Sigmoid colon (tissue), 7 donors: ENCODE measurements at places on chromosomes 11 and 22. TPM values are rescaled to one million over a fixed set of nuclear protein-coding genes. Genes with fewer than 3 reads are reported as not detected.

Gene HIC2
- 4.2 TPM for total RNA-seq

Gene CELSR1
- 0.82 TPM for total RNA-seq

GRCh38 chr11:102223859-102224258 is 93.4 kb upstream of the BIRC3 start:
- no peak overlapping the region for H3K4me3 ChIP-seq
- H3K36me3 ChIP-seq: peaks cover 6% of the 10 kb centered on the region
- H3K4me1 ChIP-seq: peaks cover 17% of the 10 kb centered on the region
- DNase-seq: no peak
- H3K27me3 ChIP-seq: no peaks in the 10 kb centered on the region
- peak overlapping the region; percentile 13 for H3K27ac ChIP-seq

DNA sequence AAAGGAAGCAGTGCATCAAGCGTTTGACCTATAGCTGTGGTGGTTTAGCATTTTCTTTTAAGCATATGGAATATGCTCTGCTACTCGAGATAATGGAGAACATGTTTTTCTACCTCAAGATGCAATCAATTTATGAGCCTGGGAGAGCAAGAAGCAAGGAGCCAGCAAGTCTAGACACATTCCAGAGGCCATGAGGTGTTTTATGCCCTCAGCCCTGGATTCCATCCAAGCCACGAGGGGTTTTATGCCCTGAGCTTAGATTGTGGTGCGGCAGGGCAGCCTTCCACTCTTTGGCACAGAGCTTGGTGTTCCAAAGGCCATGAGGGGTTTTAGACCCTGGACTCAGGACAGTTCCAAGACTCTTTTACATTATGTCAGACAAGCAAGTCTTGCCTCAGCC is 11.7 kb upstream of the DNAJB13 start:
- no peaks in the 10 kb centered on the region for H3K27me3 ChIP-seq
- H3K36me3 ChIP-seq: no peaks in the 10 kb centered on the region
- H3K4me3 ChIP-seq: no peak overlapping the region
- no peak for DNase-seq
- no peak overlapping the region for H3K27ac ChIP-seq

Gene TTC36
- 3.3 TPM for total RNA-seq

Gene TMEM121B
- total RNA-seq: 0.49 TPM

DNA sequence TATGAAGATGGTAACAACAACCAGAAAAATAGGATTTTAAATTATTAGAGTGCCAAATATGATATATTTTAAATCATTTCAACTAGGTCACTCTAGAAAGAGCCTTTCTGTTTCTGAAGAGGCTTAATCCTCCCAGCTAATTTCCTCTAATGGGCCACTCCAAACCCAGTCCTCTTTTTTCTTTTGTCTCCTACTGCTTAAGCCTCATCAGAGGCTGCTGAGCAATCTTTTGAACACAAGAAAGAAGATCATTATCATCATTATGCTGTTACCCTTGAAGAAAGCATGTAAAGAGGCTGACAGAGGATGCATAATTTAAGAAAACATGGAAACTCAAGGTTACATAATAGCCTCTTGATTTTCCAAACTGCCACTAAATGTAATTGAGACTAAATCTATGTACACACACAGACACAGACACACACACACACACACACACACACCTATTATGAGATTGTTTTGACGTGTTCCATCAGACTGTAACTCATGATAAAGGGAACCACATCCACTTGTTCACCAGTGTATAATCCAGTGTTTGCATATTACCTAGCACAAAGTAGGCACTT is 519.6 kb downstream of the METTL15 start:
- H3K27me3 ChIP-seq: no peaks in the 10 kb centered on the region
- H3K4me3 ChIP-seq: no peak overlapping the region
- DNase-seq: no peak
- H3K27ac ChIP-seq: no peak overlapping the region

- H3K27me3 ChIP-seq: peaks cover 22% of the 10 kb centered on the region
- H3K27ac ChIP-seq: no peak overlapping the region
- peaks cover 30% of the 10 kb centered on the region for H3K36me3 ChIP-seq
- no peak for DNase-seq
- H3K4me1 ChIP-seq: peaks cover 29% of the 10 kb centered on the region
Observed at GRCh38 chr11:60923800-60924109, 505 bp upstream of the TMEM132A start.

DNA sequence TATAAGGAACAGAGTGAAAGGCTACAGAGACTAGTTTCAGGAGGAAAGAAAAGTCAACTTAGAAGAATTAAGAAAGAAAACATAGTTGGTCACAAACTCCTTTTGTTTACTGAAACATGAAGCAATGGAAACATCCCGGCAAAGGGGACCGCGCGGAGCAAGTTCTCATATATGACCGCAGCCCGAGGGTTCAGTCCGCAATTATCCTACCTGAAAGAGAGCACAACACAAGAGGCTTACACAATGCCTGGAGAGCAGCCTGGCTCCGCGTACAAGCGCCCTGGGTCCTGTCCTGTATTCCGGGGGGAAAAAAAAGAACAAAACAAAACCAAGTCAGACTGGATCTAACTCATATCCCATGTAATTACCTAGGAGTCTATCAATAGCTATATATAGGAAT is 12.3 kb downstream of the RBM4B start:
- no peak overlapping the region for H3K4me3 ChIP-seq
- H3K27ac ChIP-seq: no peak overlapping the region
- H3K4me1 ChIP-seq: peaks cover 12% of the 10 kb centered on the region
- H3K36me3 ChIP-seq: peaks cover 86% of the 10 kb centered on the region

DNA sequence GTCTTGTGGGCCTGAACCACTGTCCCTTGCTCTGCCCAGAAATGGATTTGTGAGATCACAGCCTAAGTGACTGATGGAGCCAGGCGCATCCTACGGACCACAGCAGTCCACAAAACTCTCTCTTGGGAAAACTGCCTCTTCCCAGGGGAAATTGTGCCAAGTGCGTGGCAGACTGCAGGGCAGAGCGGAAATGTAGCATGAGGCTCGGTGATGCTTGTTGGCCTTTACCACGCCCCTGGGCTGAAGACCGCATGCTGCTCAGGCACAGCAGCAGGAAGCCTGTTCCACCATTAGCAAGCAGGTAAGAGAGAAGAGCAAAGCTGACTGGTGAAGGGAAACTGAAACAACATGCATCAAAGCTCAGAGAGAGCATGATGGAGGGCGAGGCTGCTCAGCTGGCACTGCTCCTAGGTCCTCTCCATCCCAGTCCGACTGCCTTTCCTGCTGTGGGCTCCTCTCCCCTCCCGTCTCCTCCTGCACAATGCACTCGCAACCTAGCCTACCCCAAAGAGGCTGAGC is 26.5 kb upstream of the SCARF2 start:
- H3K4me1 ChIP-seq: no peaks in the 10 kb centered on the region
- H3K4me3 ChIP-seq: no peak overlapping the region
- H3K36me3 ChIP-seq: peaks cover 53% of the 10 kb centered on the region
- no peaks in the 10 kb centered on the region for H3K27me3 ChIP-seq
- no peak for DNase-seq

GRCh38 chr22:31248965-31249958 is 37.2 kb downstream of the LIMK2 start:
- no peak overlapping the region for H3K27ac ChIP-seq
- peaks cover 32% of the 10 kb centered on the region for H3K4me1 ChIP-seq
- no peaks in the 10 kb centered on the region for H3K27me3 ChIP-seq
- DNase-seq: peak; percentile 33
- H3K4me3 ChIP-seq: no peak overlapping the region

Gene ANGPTL5
- total RNA-seq: 2.5 TPM

DNA sequence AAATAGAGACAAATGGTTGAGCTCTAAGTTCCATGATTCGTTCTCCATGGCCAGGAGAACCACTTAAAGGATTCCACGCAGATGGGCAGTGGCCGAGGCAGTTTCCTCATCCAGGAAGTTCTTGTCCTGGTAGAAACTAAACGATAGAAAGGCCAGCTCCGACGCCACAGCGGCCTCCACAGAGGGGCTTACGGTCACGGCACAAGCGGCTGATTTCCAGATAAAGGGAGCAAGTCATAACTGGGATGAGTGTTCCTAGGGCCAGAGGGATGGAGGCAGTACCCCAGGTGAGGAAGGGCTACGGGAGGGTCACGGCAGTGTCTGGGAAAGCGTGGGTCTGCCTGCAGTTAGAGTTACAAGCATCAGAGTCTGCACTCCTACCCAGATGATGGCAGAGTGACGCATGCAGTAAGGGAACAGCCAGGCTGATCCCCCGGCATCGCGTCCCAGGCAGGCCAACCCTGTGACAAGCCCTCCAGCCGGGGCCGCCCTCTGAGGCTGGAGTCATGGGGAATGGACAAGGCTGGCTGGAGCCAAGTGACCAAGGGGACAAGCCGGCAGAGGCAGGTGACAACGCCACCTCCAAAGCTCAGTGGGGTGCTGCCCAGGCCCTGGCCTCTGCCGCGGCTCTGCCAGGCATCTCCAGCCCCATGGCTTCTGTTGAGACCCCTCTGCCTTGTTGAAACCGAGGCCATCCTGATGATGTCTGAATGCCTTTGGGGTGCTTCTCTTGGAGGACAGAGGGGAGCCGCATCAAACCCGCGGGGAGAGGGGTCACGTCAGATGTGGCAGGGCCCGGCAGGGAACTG is 475.1 kb downstream of the BRD1 start:
- no peak overlapping the region for H3K4me3 ChIP-seq
- H3K4me1 ChIP-seq: no peaks in the 10 kb centered on the region
- no peak overlapping the region for H3K27ac ChIP-seq
- H3K27me3 ChIP-seq: peaks cover 3% of the 10 kb centered on the region

GRCh38 chr11:61913699-61914395 is 3.5 kb downstream of the RAB3IL1 start:
- peak; percentile 53 for DNase-seq
- H3K4me3 ChIP-seq: no peak overlapping the region
- no peaks in the 10 kb centered on the region for H3K36me3 ChIP-seq
- peaks cover 47% of the 10 kb centered on the region for H3K4me1 ChIP-seq
- H3K27ac ChIP-seq: no peak overlapping the region

- no peak overlapping the region for H3K4me3 ChIP-seq
- no peak for DNase-seq
- no peaks in the 10 kb centered on the region for H3K27me3 ChIP-seq
- H3K4me1 ChIP-seq: no peaks in the 10 kb centered on the region
- no peaks in the 10 kb centered on the region for H3K36me3 ChIP-seq
- peak overlapping the region; percentile 22 for H3K27ac ChIP-seq
Observed at GRCh38 chr11:72637198-72637597, 37.0 kb downstream of the PDE2A start.

- no peaks in the 10 kb centered on the region for H3K4me1 ChIP-seq
- H3K27me3 ChIP-seq: no peaks in the 10 kb centered on the region
- no peak overlapping the region for H3K4me3 ChIP-seq
- H3K36me3 ChIP-seq: no peaks in the 10 kb centered on the region
- DNase-seq: no peak
Observed at GRCh38 chr11:45646275-45646927, 19.0 kb downstream of the CHST1 start.

GRCh38 chr11:9758637-9759518 is 95.0 kb downstream of the SWAP70 start:
- H3K27me3 ChIP-seq: no peaks in the 10 kb centered on the region
- DNase-seq: peak; percentile 89
- peak overlapping the region; percentile 96 for H3K27ac ChIP-seq
- no peaks in the 10 kb centered on the region for H3K36me3 ChIP-seq
- H3K4me1 ChIP-seq: peaks cover 29% of the 10 kb centered on the region

DNA sequence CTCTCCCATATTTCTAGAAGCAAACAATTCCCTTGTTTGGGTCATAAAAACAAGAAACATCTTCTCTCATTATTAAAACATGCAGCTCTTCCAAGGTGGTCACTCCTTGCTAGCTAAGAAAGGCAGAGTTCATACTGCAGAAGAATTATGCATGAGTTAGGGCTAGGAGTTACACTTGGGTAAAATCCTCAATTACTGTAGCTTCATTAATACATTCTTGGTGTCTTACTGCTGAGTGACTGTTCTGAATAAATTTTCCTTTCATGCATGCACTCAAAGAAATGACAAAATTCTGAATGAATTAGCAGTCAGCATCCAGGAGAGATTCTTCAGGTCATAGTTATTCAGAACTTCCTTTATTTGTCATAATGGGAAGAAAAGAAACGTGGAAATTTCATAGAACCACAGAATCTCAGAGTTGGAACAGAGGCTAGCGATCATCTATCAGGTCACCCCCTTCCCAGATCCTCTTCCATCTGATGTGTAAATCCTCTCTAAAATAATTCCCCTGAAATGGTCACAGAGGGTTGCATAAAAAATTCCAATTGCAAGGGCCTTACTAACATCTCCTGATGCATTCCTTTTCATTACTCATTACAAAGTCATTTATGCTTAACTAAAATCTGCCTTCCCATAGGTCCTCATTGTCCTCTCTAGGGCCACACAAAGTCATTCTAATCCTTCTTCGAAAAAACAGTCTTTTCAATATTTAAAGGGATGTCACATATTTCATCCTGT is 771.5 kb downstream of the DLG2 start:
- H3K4me3 ChIP-seq: no peak overlapping the region
- no peaks in the 10 kb centered on the region for H3K4me1 ChIP-seq
- no peaks in the 10 kb centered on the region for H3K36me3 ChIP-seq
- no peak overlapping the region for H3K27ac ChIP-seq
- no peaks in the 10 kb centered on the region for H3K27me3 ChIP-seq

- peak overlapping the region; percentile 17 for H3K27ac ChIP-seq
- H3K27me3 ChIP-seq: peaks cover 38% of the 10 kb centered on the region
- peak overlapping the region; percentile 58 for H3K4me3 ChIP-seq
- peak; percentile 83 for DNase-seq
- peaks cover 18% of the 10 kb centered on the region for H3K4me1 ChIP-seq
Observed at GRCh38 chr11:120168960-120169681, 31.2 kb upstream of the TRIM29 start.

GRCh38 chr22:22030493-22031182 is 48.1 kb upstream of the TOP3B start:
- no peaks in the 10 kb centered on the region for H3K27me3 ChIP-seq
- H3K4me3 ChIP-seq: no peak overlapping the region
- H3K36me3 ChIP-seq: no peaks in the 10 kb centered on the region
- no peaks in the 10 kb centered on the region for H3K4me1 ChIP-seq

GRCh38 chr11:47340980-47341775 is 11.3 kb downstream of the MYBPC3 start:
- H3K4me3 ChIP-seq: no peak overlapping the region
- no peaks in the 10 kb centered on the region for H3K36me3 ChIP-seq
- H3K27ac ChIP-seq: no peak overlapping the region
- no peak for DNase-seq

- no peak overlapping the region for H3K4me3 ChIP-seq
- peaks cover 12% of the 10 kb centered on the region for H3K4me1 ChIP-seq
- H3K27ac ChIP-seq: no peak overlapping the region
- DNase-seq: no peak
Observed at GRCh38 chr22:46172522-46173110, 22.3 kb downstream of the PPARA start.
